Activated CD4-positive, CD25-positive, alpha-beta regulatory T cell treated with anti-CD3 and anti-CD28 coated beads, Interleukin-2, amount 50 U/mL, for 72 hours (primary cell): ENCODE measurements at places on chromosomes 3 and 15.

DNA sequence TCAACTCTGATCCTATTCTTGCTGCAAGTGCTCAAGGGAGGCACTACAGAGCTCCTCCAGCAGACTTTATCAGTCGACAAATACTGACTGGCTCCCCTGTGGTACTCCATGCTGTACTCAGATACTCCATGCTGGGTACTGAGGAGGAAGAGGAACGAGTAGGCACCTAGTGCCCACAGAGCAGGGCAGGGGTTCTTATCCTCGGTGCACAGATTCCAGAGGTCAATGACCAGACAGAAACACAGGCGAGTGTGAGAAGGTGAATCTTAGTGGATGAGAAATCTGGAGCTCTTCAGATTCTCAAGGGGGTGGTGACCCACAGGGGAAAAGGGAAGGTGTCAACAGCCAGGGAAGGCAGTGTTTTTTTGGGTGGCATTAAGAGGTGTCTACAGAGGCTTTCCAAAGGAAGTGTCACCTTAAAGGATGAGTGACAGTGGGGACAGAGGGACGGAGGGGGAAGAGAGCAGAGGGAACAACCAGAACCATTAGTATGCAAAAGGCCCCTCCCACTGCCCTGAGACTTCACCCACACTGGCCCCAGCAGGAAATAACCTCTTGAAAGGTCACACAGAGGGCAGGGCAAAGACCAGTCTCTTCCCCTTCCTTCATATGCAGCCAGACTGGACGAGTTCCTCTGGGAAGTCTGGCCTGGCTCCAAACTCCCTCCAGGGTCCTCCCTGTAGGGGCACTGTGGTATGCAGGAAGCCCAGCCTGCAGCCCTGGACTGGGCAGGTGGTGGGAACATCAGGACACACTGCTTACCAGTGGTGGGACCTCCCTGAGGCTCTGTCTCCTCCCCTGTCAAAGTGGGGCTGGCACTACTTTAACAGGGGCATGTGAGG is 27.5 kb downstream of the CCDC12 start:
- DNase-seq: no peak

- no peak for DNase-seq
Measured at GRCh38 chr3:14933820-14934425, 13.5 kb upstream of the NR2C2 start.

- DNase-seq: no peak
Measured at GRCh38 chr3:4596612-4597011, 103.5 kb downstream of the ITPR1 start.

DNA sequence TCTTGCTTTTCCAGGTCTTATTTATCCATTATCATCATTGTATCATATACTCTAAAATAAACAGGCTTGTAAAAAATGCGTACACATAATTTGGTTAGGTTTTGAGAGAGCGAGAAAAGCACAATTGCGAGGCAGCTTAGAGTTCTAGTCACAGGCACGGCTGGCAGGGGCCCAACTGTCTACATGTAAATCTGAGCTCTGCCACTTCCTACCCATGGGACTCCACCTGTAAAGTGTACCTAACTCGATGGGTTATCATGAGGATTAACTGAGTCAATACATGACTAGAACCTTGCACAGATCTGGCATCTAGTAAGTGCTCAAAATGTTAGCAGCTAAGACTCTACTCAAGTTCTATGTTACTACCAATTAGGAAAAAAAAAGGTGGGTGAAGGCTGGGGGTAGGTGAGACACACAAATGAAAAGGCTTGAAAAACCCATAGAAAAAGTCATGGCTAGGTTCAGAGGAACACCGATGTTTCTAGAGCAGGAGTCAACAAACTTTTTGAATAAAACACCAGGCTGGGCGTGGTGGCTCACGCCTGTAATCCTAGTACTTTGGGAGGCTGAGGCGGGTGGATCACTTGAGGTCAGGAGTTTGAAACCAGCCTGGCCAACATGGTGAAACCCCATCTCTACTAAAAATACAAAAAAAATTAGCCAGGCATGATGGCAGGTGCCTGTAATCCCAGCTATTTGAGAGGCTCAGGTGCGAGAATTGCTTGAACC is 36.2 kb downstream of the GLB1 start:
- DNase-seq: peak; percentile 60

DNA sequence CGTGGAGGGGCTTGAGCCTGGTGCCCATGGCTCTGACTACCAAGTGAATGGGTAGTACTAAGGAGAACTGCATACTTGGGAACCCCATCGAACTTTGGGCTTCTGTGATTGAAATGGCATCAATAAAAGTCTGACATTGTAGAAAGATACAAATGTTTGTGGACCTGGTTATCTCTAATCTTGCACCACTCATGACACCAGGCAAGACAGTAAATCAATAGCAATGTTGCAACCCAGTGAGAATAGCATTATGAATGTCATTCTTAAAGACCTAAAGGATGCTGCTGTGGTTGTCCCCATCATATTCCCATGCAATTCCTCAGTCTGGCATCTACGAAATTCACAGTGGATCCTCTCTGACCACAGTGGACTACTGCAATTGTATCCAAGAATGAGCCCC is 233.6 kb upstream of the LYSMD4 start:
- no peak for DNase-seq

- DNase-seq: no peak
Measured at GRCh38 chr15:60627298-60627943, 148.5 kb upstream of the ICE2 start.

GRCh38 chr3:5275529-5275928 is 88.0 kb downstream of the EDEM1 start:
- DNase-seq: no peak

GRCh38 chr3:23567917-23568316 is 237.8 kb upstream of the UBE2E1 start:
- no peak for DNase-seq

GRCh38 chr3:20074226-20075063 is 34.2 kb downstream of the KAT2B start:
- DNase-seq: no peak

DNA sequence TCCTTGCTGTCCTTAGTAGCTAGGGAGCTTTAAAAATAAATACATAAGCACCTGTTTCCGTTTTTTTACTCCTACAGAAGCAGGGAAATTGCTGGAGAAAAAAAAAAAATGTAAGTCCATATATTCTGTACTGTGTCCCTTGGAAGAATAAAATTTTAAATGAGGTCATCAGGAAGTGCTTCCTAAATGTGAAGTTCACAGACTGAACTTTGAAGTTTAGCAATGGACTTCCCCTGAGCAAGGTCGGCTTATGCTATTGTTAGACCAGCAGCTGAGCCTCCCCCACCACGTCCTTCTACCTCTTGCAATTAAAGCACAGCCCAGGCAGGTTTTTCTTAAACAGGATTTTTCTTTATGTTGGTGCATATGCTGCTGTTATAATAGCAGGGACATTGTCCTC is 26.3 kb downstream of the LIPC start:
- no peak for DNase-seq

GRCh38 chr15:96328181-96328876 is 2.2 kb upstream of the NR2F2 start:
- no peak for DNase-seq

- no peak for DNase-seq
Measured at GRCh38 chr3:3771567-3771966, 27.7 kb upstream of the LRRN1 start.

DNA sequence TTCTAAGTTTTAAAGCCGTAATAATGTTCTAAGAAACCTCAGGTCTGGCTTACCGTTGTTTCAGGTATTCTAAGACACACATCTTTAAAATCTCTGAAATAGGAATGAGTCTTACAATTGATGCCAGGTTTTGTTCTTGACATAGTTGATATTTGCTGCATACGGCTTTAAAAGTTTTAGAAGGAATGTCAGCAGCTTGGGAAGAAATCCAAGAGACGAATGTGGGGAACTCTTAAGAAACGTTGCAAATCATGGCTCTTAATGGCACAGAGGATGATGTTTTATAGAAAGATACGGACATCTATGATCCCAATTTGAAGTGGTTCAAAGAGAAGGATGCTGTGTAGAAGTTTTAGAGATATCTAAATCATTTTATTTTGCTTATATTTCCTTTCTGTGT is 11.5 kb downstream of the NUDT16 start:
- no peak for DNase-seq

DNA sequence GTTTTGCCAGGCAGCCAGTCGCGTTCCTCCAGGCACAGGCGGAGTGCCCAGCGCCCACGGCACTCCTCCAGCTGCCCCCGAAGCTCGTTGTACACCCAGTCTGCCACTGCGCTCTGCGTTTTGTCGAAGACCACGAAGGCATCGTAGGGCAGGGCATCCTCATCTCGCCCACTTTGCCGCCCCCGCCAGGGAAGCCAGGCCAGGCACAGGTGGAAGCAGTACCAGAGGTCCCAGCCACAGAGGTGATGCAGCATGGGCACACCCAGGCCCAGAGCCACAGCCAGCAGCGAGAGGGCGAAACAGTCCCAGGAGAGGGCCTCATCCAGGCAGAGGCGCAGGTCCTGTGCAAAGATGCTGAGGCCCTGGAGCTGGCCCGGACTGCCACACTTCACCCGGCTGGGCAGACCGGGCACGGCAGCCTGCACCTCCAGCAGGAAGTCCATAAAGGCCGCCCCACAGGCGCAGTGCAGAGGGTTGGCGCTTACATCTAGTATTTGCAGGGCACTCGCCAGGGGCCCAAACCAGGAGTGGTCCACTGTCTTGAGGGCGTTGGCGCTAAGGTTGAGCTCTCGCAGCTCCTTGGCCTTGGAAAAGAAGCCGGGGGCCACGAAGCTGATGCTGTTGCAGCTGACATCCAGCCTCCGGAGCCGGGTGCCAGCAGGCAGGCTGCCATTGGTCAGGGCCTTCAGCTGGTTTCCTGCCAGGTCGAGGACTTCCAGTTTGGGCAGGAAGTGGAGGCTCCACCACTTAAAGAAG is 3.7 kb downstream of the TLR9 start:
- DNase-seq: peak; percentile 59

DNA sequence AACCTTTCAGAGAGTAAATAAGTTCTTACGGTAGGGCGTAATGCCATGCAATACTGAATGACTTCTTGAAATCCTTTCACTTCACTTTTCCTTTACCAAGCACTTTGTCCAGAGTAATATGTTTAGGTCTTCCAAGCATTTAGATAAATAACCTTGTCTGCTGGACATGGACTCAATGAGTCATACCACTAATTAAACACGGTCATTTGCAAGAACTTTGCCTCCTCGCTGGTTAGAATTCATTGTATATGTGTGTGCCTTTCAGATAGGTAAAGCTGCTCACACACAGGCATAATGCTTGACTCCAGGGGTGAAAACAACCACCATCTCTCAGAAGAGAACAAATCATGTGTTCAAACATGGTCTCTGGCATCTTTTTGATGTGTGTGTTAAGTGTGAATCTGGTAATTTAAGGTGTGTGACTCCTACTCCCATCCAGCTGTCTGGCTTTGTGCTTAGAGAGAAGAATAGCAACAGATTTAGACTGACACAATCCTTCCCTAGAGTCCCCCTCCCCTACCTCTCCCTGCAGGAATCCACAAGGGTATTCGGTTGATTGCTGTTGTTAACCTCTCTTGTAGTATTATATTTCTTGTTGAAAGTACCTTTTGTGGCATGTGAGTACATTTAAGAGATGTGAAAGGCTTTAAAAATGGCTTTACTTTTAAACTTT is 419.0 kb downstream of the CNTN4 start:
- no peak for DNase-seq

DNA sequence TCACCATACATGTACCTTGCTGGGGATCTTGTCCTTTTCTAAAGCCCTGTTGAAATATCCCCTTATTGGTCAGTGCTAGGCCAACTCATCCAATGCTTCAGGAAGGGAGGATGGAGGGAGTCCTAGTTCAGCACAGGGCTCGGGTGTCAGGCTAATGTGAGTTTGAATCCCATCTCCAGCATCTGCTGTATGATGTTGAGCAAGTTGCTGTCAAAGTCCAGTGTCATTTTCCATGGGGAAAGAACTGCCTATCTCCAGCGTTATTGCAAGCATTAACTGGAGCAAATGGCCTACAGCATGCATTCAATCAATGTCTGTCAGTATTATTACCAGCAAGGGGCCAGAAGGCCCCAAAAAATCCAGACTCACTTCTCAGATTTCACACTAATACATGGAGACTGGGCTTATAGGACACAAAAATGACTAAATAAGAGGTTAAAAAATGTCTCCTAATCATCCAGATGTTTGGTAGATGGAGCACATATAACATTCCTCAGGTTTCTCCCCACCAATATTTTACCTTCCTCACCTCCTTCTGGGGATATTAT is 40.8 kb downstream of the SRGAP3 start:
- DNase-seq: no peak

DNA sequence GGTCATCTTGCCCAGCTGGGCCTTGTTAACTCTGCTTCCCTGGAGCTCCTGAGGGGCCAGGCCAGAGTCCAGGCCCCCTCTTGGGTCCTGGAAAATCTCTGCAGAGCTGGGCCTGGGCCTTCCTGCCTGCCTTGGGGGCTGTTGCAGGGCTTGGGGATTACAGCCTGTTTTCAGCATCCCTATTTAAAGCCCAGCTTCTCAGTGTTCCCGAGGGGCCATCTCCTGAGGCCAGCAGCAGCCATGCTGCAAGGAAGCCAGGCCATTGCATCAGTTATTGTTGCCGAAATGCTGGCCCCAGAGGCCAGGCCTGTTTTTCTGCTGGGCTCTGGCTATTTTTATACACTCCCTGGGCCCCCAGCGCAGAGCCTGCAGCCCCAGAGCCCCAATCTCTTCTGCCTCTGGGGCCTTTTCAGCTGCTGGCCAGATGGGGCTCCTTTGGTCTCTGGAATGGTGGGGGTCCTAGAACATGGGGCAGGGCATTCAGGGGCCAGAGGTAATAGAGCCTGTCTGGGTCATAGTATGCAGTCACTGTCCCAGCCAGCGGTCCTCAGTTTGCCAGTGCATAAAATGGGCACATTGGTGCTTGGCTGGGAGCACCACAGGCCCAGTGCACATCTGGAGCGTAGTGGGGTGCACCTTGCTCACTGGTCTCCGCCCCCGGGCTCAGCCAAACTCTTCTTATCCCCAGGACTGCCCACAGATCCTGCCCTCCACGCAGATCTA is 28.5 kb downstream of the PLXNA1 start:
- DNase-seq: no peak

GRCh38 chr15:59918994-59919951 is 84.8 kb upstream of the FOXB1 start:
- peak; percentile 42 for DNase-seq

GRCh38 chr3:126439968-126440708 is 35.6 kb downstream of the ZXDC start:
- DNase-seq: peak; percentile 17
